ENCODE measurements at places on chromosomes 4 and X.

- DNase-seq: no peak
Measured at GRCh38 chr4:140213749-140214148, 59.8 kb upstream of the MAML3 start.

- DNase-seq: no peak
Measured at GRCh38 chr4:91829531-91829930, 474.2 kb upstream of the GRID2 start.

GRCh38 chr4:82149750-82150149, 224.0 kb downstream of the HNRNPD start:
- no peak for DNase-seq

GRCh38 chr4:47624031-47624441, 139.0 kb downstream of the ATP10D start:
- peak; percentile 15 for DNase-seq

- no peak for DNase-seq
Measured at GRCh38 chr4:8089862-8090261, 68.8 kb downstream of the ABLIM2 start.

GRCh38 chr4:53551958-53552357, 39.3 kb downstream of the LNX1 start:
- DNase-seq: no peak

GRCh38 chr4:135548711-135549110, 1347.1 kb upstream of the PABPC4L start:
- no peak for DNase-seq

- DNase-seq: no peak
Measured at GRCh38 chr4:88489100-88489761, 32.3 kb downstream of the HERC5 start.

GRCh38 chr4:165115301-165115700, 2.6 kb upstream of the TMEM192 start:
- DNase-seq: no peak

- DNase-seq: no peak
Measured at GRCh38 chr4:97994765-97995465, 148.4 kb downstream of the STPG2 start.

DNA sequence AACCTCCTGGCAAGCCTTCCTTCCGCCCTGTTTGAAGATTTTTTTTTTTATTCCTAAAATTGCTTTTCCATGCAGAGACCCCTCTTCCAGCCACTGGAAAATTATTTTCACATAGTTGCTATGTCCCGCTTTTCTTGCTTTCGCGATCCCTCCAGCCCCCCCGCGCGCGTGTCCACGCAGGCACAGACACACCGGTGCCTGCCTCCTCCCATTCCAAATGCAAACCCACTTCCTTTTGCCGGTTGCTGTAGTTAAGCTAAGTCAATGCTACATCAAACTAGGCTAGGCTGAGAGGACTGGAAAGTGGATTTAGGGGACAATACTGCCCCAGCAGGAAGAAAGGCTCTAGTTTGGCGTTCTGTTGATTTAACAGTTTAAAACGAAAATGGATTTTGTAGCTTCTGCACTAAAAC, 111.0 kb downstream of the DHX15 start:
- DNase-seq: peak; percentile 27

DNA sequence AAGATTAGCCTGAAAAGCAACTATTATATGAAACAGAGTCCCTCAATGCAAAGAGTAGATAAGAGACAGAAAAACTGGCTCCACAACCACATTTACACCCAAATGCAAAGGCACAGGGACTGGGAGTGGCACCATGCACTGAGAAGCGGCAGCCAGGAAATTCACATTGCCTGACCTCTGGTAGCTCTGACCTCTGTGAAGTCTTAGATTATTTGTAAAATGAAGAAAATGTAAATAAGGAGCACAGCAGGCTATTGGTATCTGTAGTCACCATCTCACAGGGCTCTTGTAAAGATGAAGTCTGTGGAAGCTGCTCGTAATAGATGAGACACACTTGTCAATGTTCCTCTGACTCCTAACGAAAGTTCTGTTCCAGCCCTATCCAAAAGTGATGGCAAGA, 69.7 kb downstream of the FAT1 start:
- DNase-seq: no peak

DNA sequence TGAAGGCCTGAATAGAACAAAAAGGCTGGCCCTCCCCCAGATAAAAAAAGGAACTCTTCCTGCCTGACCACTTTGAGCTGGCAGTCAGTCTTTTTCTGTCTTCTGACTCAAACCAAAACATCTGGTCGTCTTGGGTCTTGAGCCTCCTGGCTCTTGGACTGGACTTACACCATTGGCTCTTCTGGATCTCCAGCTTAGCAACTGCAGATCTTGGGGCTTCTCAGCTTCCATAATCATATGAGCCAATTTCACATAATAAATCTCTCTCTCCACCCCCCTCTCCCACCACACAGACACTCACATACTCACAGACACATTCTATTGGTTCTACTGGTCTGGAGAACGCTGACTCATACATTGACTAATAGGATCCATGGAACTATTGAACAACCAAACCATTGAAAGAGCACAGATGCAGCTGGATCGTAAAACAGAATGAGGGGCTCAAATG, 15.6 kb upstream of the CWH43 start:
- DNase-seq: peak; percentile 46

DNA sequence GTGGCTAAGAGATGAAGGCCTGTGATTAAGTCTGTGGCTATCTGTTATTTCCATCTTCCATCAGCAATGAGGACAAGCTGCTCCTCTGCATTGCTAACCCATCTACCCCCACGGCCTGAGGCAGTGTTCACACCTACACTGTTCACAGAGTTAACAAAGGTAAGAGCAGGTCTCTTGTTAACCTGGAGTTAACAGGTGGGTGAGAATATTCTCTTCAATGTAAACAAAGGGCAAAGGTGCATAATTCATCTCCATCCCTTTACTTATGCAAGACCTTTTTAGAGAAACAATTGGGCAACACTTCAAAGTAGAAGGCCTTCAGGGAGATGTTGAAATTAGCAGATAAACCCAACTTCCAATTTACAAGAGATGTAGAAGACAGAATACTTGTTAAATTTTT, 2.8 kb downstream of the SLC35A2 start:
- no peak for DNase-seq

DNA sequence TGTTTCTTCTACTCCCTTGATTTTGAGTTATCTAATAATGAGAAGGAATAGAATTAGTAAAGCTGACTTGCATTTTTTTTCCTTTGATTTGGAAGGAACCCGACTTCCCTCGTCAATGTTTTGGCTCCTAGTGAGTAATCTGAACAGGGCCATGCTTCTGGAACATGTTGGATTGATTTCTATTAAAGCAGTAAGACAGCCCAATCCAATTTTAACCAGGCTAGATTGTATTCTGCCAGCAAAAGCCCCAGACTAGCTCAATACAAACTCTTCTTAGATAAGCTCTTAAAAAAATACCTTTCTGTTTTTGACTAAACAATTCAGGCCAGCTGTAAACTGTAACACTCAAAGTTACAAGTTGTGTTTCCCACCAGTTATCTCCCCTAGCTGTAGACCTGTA, 126.2 kb downstream of the IRS4 start:
- DNase-seq: no peak

DNA sequence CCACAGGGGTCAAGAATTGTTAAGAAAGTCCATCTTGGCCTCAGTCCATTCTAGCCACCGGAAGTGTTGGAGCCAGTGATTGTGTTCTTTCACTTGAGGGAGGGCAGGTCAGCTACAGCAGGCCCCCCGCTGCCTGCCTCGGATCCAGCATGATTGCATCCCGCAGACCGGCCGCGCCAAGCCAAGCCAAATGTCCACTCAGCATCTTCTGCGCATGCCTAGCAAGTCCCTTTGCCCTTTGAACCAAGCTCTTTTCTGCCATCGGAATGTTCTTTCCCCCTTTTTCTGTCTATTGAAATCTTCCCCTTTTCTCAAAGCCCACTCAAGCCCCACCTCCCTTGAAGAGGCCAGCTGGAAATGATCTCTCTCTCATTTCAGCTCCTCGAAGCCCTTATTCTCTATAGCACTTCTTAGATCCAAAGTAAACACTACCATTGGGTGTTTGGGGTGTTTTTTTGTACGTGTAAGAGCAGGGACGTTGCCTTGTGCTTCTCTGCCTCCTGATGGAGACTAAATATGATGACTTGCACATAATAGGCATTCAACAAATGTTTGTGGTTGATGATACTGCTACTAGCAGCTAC, 147.8 kb upstream of the BCOR start:
- no peak for DNase-seq

DNA sequence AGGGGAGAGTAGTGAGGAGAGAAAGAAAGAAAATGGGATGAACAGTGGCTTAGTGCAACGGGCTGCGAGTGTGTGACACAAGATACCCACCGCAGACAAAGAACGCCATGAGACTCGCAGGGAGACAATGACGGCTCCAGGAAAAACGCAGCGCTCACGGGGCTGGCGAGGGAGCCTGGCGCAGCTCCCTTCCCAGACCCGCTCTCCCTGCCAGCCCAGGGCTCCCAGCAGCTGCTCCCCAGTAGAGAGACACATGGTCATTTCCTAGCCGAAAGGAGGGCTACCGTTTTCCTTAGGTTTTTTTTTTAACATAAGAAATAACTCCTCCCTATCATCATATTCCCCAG, 149.5 kb downstream of the MAML3 start:
- DNase-seq: peak; percentile 32

- peak; percentile 16 for DNase-seq
Measured at GRCh38 chr4:120731561-120731960, 191.0 kb downstream of the PRDM5 start.

DNA sequence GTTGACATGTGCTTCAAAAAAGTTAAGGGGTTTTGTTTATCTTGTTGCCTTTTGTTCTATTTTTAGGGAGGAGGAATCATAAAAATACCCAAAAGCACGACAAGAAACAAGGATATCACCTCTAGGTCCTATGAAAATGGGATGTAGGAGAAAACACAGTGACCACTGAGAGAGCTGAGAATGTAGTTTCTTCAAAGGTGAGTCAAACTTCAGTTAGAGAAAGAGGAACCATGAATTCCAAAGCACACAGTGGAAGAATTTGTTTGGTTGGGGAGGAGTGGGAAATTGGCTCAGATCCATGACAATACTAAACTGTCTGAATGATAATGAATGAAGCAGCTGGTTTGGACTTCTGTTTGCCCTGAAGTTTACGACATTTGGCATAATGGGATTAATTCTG, 19.1 kb upstream of the FRYL start:
- DNase-seq: no peak

DNA sequence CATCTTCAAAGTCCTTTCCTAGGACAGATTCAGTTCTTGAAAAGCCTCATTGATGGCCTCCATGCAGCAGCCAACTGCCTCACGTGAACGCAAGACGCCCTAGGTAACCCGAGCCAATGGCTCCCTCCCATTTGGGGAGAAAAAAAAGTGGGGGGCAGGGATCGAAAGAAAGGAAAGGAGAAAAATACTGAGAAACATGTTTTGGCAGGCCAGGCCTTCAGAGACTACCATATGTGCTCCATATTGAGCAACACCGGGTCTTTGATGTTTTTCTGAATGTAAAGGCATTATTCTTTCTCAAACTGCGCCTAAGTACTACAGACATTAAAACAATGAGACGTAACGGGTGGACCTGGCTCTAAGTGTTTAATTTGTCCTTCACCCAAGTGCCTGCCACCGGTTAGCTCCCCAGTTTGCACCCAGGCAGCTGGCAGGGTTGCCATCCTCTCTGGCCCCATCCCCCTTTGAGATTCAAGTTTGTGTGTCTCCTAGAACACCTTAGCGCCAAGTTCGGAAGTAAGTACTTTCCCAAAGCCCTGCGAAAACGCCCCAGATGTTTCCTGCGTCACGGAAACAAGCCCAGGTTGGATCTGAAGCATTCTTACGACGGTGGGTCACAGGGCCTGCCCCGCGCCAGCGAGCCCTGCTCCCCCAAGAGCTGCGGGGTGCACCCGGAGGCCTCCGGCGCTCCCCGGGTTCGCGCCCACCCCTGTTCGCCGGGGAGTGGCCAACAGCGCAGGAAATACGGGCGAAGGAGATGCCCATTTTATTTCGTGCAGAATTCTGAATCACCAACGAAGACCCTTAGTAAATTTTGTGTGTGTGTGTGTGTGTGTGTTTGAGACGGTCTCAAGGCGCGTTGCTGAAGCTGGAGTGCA, 30.1 kb downstream of the HAND2 start:
- no peak for DNase-seq

GRCh38 chr4:87919941-87920340, 55.6 kb upstream of the SPP1 start:
- DNase-seq: no peak

GRCh38 chrX:134313418-134313817, 76.4 kb downstream of the CCDC160 start:
- no peak for DNase-seq

DNA sequence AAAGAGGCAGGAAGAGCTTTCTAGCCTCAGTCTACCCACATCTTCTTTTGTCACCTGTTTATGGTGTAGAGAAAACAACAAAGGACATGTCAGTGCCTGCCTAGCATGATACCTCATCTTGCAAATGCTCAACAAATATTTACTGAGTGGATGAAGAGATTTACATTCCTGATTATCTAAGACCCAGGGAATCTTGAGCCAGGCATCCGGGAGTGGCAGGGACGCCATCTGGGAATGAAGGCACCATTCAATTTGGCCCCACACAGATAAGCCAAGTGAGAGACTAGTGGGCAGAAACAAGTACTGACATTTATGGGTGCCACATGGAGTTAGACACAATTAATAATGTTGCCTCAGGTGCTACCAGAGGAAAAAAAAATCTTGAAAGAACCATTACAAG, 36.8 kb upstream of the CASK start:
- no peak for DNase-seq

DNA sequence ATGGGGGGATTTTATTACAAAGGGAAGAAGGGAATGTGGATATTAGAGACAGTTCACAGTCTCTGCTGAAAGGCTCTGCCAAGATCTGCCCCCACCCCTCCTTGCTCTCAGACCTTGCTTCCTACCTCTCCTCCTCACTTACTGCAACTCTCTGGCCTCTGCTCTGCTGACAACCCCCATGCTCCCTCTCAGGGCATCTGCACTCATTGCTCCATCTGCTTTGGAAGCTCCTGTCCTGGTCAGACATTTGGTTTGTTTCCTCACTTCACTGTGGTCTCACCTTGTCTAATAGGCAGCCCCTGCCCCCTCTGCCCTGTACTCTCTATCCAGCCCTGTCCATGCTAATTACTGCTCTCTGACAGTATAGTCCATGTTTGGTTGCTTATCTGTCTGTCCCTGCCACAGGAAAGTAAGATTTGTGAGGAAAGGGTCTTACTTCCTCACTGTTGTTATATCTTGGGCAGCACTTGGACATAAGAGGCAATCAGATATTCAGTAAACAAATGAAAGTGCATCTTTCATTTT, 189.3 kb downstream of the PTTG2 start:
- DNase-seq: no peak

DNA sequence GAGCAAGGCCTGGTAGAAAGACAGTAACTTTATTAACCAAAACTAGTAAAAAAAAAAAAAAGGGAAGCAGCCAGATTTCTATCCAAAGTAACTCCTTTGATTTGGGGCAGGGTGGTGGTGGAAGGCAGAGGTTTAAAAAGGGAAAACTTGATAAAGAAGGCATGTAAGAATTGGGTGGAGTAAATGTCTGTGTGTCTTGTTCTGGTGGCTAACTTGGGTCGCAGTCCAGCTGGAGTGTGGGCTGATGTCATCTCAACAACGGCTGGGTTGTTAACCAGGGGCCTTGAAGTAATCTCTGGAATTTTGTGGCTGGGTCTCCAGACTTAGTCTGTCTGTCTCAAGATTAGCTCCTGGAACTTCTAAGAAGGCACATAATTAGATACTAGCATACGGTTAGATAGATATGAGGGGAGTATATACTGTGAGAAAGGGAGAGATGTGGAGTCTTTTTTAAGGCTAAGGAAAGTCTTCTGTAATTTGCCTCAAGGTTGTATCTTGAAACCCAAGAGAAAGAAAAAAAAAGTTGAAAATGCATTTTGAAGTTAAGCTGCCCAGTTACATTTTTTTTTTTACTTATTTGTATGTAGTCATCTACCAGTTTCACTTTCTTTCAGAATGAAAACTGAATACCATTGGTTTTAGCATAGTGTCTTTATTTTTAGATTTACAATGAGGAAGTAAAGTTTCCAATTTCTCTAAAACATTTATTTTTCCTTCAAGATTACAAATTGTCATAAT, 48.3 kb downstream of the MTHFD2L start:
- no peak for DNase-seq

All from foreskin fibroblast (primary cell).